ENCODE measurements at places on chromosomes 1 and 21.

- DNase-seq, result no peak
These were observed 294.3 kb upstream of the SPAG17 start for GRCh38 chr1:118479351-118479750.

GRCh38 chr1:97841338-97841737, 79.5 kb downstream of the DPYD start:
- no peak for DNase-seq

- no peak for DNase-seq
These were observed 114.5 kb upstream of the PLPPR5 start for GRCh38 chr1:99119188-99119587.

DNA sequence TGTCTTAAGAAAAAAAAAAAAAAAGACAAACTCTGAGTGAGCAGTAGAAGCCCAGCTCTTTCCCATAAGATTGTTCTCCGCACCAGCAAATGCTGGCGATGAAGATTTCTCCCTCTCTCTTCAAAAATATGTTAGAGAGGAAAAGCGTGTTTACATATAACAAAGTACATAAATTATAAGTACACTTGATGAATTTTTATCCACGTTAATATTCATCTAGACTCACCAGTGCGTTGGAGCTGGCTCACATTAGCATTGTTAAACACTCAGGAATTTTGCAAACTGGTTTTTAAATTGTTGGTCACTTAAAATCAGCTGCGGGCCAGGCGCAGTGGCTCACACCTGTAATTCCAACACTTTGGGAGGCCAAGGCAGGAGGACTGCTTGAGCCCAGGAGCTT, 56.0 kb downstream of the RUNX3 start:
- DNase-seq, result no peak

- no peak for DNase-seq
These were observed 112.6 kb downstream of the SEC16B start for GRCh38 chr1:177857285-177857684.

All from HL-60 (cell line).